ENCODE measurements at places on chromosomes 16 and 17. TPM values are rescaled to one million over a fixed set of nuclear protein-coding genes. Genes with fewer than 3 reads are reported as not detected.

The ZP2 gene
- total RNA-seq = not detected

The KRTAP4-6 gene
- total RNA-seq = not detected

The CD300A gene
- total RNA-seq = not detected

The DVL2 gene
- 99.5 TPM for total RNA-seq

The ASGR1 gene
- total RNA-seq = 1.3 TPM

The OR2C1 gene
- total RNA-seq = 0.25 TPM

The FZD2 gene
- 11.2 TPM for total RNA-seq

The HYDIN gene
- 1.00 TPM for total RNA-seq

The GPS2 gene
- 34.6 TPM for total RNA-seq

The TNP2 gene
- not detected for total RNA-seq
